ENCODE measurements at places on chromosomes 6 and 20.

- no peak for DNase-seq
Measured at GRCh38 chr6:163469459-163469985, 55.0 kb downstream of the QKI start.

- no peak for DNase-seq
Measured at GRCh38 chr6:7787137-7787608, 61.3 kb downstream of the BMP6 start.

GRCh38 chr6:160124605-160125004 lies 3.0 kb downstream of the SLC22A1 start:
- no peak for DNase-seq

DNA sequence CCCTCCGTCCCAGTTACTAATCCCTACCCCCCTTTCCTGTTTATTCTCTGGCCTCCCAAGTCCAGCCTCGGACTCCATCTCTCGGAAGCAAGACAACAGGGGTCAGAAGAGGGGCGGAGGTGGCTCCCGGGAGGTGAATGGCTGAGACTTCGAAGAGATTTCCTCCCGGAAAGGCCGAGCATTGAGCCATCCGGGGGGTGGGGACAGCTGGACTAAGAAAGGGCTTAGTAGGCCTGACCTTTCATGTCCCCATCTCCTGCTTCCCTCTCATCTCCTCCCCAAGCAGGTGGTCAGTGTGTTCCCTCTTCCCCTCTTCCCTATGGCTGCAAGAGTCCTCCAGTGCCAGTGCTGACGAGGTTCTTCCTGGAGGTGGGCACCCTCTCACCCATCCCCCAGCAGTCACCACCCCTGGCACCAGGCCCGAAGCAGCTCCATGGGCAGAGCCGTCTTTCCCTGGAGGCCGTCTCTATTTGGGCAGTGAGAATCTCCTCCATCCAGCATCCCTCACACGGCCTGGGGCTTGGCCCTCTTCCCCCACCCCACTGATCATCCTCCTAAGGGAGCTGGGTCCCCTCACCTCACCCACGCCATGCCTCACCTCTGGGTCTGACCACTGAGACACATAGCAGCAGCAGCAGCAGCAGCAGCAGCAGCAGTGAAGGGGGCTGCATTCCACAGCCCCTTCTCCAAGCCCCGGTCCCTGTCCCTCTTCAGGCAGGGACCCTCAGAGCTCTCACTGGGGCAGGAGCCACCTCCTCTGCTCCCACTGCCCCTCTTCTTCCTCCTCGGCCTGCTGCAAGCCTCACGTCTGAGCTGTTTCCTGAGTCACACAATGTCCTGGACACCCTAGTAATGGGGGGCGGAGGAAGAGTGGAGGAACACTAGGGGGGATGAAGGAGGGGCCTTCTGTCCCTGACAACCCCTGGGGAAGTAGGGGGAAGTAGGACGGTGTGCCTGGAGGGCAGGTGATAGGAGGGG lies at the start of gene NOTCH4:
TSS of gene NOTCH4 (minus strand) at position 810 of the 978 bp plus-strand sequence. CDS start at position 671, 139 bp downstream.
- DNase-seq, result no peak

DNA sequence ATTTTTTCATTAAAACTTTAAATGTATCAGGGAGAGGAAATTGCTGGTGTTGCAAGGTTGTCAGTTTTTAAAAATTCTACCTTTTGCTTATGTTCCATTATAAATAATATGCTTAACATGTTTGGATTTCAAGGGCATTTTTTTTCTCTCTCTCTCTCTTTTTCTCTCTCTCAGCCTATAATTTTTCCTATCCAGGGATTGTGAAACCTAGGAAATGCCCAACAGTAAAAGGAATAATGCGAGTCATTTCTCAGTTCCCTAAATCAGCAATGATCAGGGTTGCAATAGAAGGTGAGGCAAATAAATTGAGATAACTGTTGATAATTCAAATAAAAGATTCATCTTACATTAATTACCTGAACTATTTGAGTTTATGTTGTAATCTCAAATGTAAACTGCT lies 53.2 kb upstream of the IFNGR1 start:
- DNase-seq, result no peak

- DNase-seq, result no peak
Measured at GRCh38 chr6:92292067-92292466, 1127.3 kb downstream of the EPHA7 start.

DNA sequence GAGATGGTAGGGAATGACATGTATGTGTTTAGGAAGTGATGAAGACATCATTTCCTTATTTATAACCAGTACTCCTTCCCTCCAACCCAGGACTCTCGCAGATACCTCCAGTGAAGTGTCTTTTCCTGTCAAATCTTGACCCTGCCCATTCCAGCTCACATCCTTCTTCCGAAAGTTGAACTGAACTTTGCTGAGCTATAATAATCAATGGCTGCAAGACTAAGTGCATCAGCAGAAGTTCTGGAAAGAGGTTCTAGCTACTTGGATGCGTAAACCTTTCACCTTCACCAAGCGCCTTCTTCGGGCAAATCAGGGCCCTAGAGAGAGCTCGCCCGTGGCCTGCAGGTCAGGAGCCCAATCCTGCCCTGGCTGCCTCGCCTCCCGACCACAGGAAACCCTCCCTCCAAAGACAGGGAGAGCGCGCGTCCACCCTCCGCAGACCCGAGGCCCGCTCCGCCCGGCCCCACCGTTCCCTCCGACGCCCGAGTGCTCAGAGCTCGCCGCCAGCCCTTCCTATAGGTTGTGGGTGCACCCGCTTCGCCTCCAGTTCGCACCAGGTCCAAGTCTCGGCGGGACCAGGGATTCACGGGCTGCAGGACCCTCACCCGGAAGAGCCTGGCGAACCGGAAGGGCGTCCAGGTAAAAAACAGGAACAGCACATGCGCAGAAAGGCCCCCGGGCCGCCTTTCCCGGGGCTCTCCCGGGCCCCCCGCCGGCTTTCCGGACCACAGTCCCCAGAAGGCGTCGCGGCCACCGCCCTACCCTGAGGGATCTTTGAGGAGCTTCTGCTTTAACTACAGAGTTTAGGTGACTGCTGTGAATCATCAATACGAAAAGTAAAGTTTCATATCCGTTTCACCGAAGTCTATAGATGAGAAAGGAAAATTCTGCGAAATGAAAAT lies at the start of gene ZNF334:
TSS of gene ZNF334 (minus strand) at position 617 of the 902 bp plus-strand sequence. CDS start 1,457 bp downstream, outside the sequence.
- no peak for DNase-seq

DNA sequence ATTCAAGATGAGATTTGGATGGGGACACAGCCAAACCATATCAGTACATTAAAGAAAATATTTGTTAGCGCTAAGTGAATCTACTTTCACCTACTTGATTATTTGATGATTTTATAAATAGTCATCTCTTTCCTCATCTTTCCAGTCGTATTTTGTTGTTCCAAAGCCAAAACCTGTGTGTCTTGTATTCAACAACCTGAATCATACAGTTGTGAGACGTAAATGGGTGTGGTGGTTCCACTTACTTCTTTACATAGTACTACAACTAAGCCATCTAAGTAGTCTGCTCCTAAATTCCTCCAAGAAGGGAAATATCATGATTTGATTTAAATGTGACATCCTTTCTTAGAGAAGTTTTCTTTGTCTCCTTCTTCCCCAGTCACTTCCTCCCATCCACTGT lies 132.8 kb downstream of the ESR1 start:
- no peak for DNase-seq

DNA sequence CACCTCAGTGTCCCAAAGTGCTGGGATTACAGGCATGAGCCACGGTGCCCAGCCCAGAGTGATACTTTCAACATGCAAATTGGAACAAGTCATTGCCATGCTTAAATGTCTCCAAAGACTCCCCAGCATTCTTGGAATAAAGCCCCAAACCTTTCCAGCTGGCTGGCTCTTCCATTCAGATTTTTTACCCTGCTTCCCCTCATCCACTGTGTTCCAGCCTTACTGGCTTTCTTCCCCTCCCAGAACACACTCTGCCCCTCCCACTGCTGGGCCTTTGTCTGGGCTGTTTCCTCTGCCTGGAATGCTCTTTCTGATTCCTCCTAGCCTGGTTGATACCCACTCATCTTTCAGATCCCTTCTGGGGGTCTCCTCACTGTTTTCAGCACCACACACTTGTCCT lies 40.1 kb upstream of the NNAT start:
- DNase-seq, result no peak

Data from stimulated activated CD8-positive, alpha-beta memory T cell treated with anti-CD3 and anti-CD28 coated beads, Interleukin-7, amount 100 ng/mL, for 1 hour (primary cell).